ENCODE measurements at places on chromosomes 3 and 15.

GRCh38 chr15:66251065-66251789 is 2.3 kb downstream of the MEGF11 start:
- no peak overlapping the region for H3K4me3 ChIP-seq
- H3K36me3 ChIP-seq: no peaks in the 10 kb centered on the region
- DNase-seq: no peak
- H3K4me1 ChIP-seq: peaks cover 12% of the 10 kb centered on the region
- no peak overlapping the region for H3K27ac ChIP-seq

GRCh38 chr3:22977650-22978289 is 225.4 kb upstream of the UBE2E2 start:
- H3K27ac ChIP-seq: no peak overlapping the region
- H3K27me3 ChIP-seq: no peaks in the 10 kb centered on the region
- H3K4me3 ChIP-seq: no peak overlapping the region
- no peaks in the 10 kb centered on the region for H3K36me3 ChIP-seq

DNA sequence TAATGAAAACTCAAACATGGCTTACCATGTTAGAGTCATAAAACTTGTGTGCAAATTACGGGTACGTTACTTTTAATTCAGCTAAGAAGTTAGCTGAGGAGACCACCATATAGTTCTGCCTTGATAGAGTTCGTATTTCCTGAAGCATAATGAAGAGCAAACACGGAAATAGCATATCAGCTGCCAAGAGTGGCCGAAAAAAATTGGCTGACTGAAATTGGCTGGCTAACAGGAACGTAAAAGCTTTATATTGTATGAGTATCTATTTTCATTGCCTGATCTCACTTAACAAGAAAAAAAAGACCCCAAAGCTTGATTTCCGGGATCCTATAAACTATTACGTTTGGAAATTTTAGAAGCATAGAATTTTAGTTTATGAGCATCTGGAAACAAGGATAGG is 1222.9 kb downstream of the ZPLD1 start:
- no peaks in the 10 kb centered on the region for H3K4me1 ChIP-seq
- no peak for DNase-seq

DNA sequence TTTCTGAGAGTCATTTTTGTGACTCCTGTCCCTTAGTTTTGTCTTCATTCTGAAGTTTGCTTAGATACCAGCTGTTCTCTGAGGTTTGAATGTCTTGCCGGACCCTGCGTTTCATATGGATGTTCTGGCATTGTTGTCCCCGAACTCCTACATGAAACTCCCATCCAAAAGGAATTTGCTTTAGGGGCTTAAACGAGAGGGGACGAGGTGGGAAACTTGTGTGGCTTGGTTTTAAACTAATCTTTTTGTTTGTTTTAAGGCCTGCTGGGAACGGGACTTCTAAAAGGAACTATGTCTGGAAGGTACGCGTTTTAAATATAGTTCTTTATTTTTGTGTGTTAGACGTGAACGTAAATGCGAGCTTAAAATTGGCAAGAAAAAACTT is 679 bp downstream of the RPL35A start:
- H3K4me3 ChIP-seq: peak overlapping the region; percentile 77

- no peak overlapping the region for H3K4me3 ChIP-seq
- H3K27ac ChIP-seq: no peak overlapping the region
- no peaks in the 10 kb centered on the region for H3K27me3 ChIP-seq
- H3K36me3 ChIP-seq: no peaks in the 10 kb centered on the region
- no peak for DNase-seq
Measured at GRCh38 chr3:48505968-48506504, 2.1 kb upstream of the SHISA5 start.

All from psoas muscle (tissue), 8 donors.